HCEC 1CT (cell line): ENCODE measurements at places on chromosomes 2 and 18.

DNA sequence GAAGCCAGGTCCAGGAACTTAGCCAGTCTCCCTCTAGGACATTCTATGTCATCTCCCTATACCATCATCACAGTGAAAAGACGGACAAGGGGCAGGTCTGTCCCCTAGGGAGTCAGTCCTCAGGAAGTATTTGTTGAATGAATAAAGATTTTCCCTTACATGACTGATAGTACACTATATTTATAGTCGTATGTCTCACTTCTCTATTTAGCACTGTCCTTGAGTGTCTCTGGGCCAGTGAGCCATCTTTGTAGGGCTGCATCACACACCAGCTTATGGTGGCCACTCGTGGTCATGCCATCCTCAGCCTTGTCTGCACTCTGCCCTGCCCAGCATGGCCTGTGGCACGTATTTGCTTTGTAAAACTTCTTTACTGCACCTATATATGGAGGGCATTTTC lies 25.8 kb downstream of the PTPN18 start:
- DNase-seq = no peak

GRCh38 chr2:208363485-208363884 lies 43.1 kb upstream of the PTH2R start:
- peak; percentile 86 for DNase-seq

DNA sequence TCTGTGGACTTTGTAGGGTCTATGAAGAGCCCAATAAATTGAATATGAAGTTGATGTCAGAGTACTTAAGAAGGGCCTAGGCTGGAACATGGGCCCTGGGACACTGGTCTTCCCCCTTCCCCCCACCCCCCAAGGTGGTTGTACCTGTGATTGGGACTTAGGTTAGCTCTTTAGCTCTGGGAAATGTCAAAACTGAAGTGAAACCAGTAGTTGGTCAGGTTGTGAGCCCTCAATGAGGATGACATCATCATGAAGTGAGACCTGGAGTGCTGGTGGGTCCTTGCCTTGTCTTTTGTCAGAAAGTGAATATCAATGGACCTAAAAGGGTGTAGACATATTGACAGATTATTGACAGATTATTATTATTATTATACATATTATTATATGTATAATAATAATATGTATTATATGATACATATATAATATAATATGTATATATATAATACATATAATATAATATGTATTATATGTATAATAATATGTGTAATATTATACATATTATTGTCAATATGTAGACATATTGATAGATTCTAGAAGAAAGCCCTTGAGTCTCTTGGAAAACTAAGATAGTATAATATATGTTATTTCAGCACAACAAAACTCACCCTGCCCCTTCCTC lies 5.4 kb downstream of the MARS2 start:
- DNase-seq = no peak

GRCh38 chr18:39555496-39555895 lies 1989.9 kb upstream of the CELF4 start:
- DNase-seq = no peak

GRCh38 chr18:12867441-12868123 lies 16.5 kb downstream of the PTPN2 start:
- DNase-seq = no peak

DNA sequence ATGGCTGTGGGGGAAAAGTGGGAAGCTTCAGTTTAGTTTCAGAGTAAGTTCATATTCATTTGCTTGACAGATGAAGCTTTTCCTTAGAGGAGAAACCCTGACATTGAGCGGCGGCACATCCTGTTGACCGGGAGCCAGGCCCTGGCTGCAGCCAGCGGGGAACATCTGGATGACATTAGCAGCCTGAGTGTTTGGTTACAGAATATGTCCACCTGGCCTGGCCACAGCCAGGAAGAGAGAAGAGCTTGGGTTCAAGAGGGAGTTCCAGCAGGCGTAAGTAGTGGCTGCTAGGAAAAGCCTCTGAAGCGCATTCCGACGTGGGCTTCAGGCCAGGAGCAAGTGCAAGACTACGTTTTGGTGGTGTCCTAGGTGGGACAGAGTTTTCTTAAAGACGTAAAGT lies 144.9 kb upstream of the MYCN start:
- no peak for DNase-seq

GRCh38 chr2:73162856-73163391 lies 39.5 kb upstream of the NOTO start:
- no peak for DNase-seq

DNA sequence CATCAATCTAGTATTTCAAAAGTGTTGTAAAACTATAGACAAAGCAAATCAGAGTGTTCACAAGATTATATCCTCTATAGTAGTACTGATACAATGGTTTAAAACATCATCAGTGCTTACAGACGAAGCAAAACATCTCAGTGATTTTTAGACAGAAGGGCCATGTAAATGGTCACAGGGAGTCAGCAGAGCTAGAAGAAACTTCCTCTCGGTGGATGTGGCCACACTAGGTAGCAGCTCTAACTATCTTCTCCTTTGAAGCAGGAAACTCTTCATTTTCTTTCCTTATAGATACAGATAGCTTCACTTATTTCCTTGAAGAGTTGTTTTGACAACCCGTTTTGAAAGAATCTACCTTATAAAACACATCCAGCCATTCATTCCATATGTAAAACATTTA lies 80.4 kb upstream of the CD226 start:
- DNase-seq = no peak

DNA sequence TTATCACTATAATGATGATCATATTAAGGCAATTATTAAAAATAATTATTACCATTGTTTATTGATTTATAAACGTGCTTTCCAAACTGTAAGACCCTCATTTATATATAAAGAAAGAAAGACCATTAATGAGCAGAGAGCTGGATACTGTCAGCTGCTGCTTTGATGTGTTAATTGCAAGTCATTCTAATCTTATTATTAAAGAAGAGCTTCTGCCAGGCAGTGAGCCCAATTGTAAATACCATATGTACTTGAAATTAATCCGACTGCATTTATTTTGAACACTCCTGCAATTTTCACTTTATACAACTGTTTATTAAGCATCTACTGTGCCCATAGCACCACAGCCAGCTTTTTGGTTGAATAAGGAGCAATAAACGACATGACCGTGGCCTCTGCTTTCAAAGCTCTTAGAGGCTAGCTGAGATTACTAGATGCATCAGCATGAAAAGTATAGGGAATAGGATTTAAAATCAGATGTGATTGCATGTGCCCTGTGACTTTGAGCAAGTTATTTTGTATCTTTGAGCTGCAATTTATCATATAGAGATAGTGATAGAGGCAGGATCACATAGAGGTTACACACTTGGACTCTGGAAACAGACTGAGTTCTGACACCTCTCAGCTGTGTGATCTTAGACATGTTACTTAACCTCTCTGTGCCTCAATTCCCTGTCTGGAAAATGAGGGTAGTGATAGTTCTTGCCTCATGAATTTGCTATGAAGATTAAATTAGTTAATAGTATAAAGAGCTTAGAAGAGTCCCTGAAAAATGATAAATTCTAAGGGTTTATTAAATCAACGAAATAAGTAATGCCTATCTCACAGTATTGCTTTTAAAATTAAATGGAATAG lies 83.4 kb downstream of the MYCN start:
- DNase-seq = no peak

DNA sequence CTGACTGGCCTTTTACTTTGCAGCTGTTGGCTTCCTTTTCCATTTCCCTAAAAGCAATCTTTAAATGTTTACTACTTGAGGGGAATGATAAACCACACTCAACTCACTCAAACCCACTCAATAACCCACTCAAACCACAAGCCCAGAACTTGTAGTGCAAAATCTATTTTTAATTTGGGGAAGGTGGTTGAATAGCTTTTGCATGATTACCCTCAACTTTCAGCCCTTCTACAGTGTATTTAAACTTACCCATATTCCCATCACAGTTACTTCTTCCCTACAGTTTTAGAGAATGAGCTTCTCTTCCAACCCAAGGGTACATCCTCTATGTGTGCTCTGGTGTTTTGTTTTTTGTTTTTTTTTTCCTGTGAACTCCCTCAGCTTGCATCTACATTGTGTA lies 636.1 kb downstream of the TDRD15 start:
- DNase-seq = no peak

GRCh38 chr18:49625021-49625691 lies 63.3 kb downstream of the LIPG start:
- DNase-seq = no peak

DNA sequence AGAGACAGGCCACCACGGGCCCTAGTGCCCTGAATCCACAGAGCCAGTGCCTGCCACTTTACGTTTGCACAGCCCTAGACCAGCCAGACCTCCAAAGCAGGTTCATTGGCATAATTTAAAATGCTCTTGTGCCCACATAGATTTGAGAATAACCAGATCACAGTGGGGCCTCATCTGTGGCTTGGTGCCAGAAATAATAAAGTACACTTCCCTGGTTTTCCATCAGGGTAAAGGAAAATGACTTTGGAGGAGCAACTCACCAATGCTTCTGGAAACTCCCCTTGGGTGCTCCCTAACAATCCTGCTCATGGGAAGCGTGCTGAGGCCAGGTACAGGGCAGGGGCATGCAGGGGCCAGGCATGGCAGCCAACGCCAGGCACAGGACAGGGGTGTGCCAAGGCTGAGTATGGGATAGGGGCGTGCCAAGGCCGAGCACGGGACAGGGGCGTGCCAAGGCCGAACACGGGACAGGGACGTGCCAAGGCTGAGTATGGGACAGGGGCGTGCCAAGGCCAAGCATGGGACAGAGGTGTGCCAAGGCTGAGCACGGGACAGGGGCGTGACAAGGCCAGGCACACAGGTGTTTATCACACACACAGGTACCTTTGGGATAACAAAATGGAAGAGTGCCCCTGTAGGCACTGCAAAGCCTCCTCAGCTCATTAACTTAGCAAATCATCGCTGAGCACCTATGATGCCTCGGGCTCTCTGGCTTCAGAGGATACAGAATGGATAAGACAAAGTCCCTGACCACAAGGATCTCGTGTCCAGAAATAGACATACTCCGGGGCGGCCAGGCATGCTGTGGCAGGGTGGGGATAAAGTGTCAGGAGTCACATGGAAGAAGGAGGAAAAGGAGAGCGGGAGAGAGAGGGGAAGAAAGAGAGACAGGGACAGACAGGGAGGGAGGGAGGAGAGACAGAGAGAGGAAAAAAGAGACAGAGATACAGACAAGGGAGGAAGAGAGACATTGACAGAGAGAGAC lies 334.7 kb downstream of the EIPR1 start:
- no peak for DNase-seq

DNA sequence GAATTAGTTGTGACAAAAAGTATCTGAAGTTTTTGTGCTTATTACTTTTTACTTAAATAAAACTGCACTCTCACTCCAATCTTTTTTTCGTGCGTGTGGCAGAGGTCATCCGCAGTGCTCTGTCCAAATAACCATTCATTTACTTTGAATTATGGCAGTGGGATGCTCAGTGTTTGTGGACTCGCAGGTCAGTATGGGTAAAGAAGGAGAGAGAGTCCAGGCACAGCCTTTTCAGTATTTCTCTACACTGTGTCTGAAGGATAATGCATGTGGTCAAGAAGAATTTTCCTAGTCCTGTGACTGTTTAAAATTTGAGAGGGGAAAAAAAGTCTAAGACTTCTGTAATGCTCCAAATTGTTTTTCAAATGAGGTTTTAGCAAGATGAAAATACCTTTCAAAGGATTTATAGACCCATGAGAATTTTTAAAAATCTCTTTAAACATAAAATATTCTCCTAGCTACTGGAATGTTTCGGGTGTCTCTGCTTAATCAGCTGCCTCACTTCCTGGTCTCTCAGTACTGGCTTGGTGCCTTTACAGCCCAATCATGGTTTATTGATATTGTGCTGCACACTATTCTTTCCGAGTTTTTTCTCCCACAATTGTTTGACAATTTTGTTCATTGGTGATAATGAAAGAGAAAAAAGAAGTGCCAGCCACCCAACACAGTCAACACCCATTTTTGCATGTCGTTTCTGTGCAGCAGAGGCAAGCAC lies 453.2 kb downstream of the PTPRM start:
- DNase-seq = no peak

DNA sequence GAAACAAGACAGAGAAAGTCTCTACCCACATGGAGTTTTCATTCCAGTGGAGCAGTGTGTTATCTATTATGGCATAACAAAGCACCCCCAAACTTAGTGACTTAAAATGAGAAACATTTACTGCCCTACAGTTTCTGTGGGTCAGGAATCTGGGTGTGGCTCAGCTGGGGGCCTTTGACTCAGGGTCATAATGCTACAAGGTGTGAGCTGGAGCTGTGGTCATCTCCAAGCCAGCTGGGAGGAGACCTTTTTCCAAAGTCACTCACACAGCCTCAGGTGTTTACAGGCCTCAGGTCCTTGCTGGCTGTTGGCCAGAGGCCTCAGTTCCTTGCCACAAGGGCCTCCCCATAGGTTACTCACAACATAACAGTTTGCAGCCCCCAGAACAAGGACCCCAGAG lies 169.2 kb downstream of the ETAA1 start:
- peak; percentile 39 for DNase-seq

DNA sequence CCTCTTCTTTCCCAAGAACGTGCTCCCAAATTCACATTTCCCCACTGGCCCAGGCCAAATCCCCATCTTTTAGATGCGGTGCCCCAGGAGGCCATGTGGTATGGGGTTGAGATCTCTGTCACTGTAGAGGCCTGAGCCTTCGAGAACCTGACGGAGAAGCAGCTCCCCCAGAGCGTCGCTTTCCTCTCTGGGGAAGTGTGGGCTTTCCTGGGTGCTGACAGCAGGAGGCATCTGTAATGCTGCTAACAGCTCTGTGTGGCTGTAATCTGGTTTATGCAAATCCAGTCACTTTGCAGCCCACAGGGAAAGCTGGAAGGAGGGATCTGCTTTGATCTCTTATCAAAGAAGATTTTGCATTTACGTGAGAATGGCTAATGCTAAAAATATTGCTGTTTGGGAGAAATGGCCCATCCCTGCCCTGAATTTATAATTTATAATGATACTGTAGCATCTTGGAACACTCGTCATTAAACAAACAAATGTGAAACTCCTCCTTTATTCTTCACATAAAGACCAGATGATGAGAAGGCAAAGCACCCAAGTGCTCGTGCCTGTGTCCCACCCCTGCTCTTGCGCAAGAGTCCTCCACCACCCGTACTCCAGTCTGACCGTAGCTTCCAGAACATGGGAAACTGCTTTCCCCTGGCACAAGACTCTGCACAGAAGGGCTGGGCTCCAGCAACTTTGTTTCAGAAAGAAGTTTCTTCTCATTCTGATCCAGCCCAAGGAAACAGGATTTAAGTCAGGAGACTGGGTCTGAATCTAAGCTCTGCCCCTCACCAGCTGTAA lies 109.9 kb upstream of the EPC2 start:
- no peak for DNase-seq

DNA sequence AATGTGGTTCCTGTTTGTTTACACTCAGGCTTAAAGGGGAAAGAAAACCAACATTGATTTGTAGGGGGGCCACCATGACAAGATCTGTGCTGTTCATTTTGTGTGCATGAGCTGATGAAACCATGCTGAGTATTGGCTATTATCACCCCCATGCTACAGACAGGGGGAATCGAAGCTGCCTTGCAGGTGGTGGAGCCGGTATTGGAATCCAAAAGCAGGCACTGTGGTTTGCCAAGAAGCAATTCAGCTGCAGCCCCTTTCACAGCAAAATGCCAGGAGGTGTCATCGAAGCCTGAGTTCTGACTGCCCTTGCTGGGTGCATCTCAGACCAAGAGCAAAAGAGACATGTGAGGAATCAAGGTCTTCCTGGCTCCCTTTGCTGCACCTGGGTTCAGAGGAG lies 221.9 kb downstream of the UXS1 start:
- no peak for DNase-seq

- DNase-seq = no peak
These were observed 118.3 kb upstream of the NDUFV2 start for GRCh38 chr18:8984131-8984721.

- DNase-seq = no peak
These were observed 71.3 kb upstream of the PPM1B start for GRCh38 chr2:44097322-44097907.
